ENCODE measurements at places on chromosomes 1 and 21.

GRCh38 chr1:61612602-61613001 is 112.3 kb downstream of the TM2D1 start:
- no peak for DNase-seq

- DNase-seq, result no peak
Observed at GRCh38 chr1:10724052-10724494, 72.4 kb downstream of the CASZ1 start.

DNA sequence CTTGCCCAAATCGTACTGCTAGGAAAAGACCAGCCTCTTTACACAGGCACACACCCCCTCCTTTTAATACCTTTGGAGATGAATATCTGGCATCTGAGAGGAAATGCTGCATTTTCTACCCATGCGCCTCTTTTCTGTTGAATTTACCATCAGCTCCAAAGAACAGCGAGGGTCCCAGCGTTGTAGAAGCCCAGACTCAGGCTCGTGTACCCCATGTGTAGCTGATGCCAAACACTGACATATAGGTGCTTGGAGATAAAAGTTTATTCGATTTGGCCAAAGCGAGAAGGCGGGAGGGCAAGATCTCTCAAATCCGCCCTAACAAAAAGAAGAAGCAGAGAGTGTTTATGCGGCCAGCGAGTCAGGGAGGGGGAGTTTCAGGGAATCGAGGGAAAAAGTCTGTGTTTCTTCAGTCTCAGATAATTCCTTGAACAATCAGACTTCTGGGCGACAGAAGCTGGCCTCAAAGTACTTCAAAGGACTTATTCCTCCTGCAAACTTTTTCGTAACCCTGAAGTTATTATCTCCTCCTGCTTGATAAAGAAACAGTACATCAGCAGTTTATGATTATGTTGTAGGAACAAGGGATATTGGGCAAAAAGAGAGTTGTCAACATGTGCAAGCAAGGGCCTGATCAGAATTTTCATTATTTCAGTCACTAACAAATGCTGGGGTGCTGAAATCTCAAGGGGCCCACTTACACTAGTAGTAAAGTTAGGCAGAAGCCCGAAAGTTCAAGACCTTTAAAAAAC is 642 bp upstream of the CREG1 start:
- DNase-seq, result no peak

GRCh38 chr1:21514245-21514644 is 5.0 kb downstream of the ALPL start:
- DNase-seq, result no peak

DNA sequence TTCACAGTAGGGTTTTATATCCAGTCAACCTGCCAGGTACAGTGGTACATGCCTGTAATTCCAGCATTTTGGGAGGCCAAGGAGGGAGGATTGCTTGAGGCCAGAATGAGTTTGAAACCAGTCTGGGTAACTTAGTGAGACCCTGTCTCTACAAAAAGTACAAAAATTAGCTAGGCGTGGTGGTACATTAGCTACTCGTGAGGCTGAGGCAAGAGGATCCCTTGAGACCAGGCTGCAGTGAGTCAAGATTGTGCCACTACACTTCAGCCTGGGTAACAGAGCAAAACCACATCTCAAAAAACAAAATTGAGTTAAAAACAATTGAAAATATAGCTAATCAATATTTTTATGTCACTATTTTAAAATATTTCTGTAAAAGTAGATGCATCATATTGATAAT is 33.2 kb downstream of the DDI2 start:
- DNase-seq, result no peak

GRCh38 chr1:173341307-173341706 is 134.2 kb upstream of the TNFSF4 start:
- no peak for DNase-seq

- DNase-seq, result no peak
Observed at GRCh38 chr1:1802871-1803270, 24.6 kb upstream of the NADK start.

DNA sequence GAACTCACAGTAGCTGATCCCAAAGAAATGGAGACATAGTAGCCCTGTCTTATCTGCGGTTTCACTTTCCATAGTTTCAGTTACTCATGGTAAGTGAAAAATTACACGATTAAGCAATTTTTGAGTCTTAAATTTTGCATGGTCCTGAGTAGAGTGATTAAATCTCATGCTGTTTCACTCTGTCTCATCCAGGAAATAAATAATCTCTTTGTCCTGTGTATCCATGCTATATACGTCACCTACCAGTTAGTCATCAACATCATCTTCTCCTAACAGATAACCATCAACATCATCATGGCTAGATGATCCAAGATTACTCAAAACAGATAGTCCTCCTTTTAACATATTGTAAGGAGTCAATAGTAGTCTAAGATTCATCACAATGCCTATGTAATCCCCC is 1589.3 kb downstream of the BRINP3 start:
- DNase-seq, result no peak

- DNase-seq, result peak; percentile 18
Observed at GRCh38 chr1:107434361-107434693, 293.5 kb downstream of the NTNG1 start.

- no peak for DNase-seq
Observed at GRCh38 chr1:153233448-153233847, 16.1 kb downstream of the PRR9 start.

DNA sequence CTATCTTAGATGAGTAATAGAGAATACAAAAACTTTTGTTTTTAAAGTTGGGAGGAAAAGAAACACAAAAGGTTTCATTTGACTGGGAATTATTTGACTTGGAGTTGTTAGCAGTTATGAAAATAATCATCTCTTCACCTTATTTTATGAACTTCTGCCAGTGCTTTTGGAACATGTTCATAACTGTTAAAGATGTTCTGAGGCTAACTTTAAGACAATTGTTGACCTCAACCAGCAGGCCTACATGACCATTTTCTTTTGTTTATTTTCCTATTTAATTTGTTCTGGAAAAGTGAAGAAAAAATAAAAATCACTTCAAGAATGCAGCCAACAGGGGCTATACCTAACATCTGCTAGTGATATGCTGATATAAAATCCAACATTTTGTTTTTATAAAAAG is 37.4 kb downstream of the JAM2 start:
- DNase-seq, result no peak

DNA sequence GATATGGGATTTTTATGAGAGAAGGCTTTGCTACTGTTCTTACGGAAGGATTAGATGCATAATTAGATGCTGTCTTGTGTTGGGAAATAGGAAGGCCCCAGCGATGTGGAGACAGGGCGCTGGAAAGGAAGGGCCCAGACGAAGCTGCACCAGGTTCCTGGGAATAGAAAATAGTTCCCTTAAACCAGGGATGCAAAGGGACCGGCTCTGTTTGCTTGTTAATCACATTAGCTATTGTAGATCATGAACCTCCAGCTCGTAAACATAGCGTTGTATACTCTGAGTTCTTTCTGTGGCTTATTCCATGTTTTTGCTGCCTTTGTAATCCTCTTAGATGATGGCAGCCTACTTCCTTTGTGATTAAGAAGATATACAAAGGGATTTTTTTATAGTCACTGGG is 79.8 kb upstream of the COX20 start:
- DNase-seq, result no peak

DNA sequence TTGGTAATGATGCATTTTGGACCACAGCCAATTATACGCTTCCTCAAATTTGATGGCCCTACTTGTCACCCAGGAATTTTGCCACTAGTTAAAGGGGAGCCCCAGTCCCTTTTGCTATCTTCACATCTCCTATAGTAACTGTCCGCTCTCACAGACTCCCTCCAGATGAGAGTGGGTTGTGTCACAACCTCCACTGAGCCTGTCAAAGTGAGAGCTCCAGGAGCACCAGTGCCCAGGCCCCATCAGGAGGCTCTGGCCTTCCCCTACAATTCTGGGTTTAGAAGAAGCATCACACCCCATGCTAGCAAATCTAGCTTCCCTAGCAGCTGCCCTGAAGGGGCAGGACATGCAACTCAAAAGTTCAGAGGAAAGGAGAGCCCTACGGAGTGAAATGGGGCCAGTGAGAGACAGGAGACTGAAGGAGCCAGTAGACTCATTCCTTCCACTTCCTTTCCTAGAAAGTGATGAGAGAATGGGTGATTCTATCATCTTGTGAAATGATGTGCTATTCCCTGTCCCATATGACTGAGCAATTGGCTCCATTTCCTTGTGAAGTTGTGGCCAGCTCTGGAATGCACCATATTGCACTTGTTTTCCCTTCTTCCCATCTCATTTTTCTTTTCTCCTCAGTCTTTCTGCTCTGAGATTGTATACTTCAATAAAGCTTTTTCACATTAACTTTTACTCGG is 541.3 kb downstream of the DPYD start:
- DNase-seq, result no peak

- no peak for DNase-seq
Observed at GRCh38 chr1:194067772-194068171, 881.4 kb upstream of the B3GALT2 start.

DNA sequence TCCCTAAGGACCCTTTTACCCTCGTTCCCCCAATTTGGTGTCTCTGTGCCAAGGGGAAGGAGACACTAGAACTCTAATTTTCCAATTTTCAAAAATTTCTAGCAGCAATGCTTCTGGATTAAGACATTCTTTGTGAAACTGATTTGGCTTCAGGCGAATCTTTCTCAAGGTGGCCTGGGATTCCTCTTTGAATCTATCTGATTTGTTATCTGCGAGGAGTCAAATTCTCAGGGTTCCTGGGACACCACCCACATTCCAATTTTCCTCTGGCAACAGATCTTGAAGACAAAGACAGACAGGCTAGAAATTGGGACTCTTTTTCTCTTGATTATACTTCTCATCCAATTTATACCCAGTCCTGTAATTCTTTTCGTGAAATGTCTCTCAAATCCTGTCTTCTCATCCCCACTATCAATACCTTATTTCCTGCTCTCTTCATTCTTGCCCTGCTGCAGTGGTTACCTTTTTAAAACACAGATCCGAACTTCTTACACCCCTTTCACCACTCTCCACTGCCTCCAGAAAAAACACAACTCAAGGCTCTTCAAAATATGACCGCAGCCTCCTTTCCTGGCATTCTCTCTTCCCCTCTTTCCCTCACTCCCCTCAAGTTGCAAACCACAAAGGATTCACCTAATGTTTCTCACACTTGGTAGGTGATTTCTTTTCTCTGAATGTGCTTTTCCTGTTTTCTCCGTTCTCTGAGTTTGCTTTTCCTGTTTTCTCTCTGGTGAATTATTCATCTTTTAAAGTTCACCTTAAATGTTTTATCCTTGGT is 2.7 kb upstream of the MPZL1 start:
- no peak for DNase-seq

GRCh38 chr1:209728466-209728865 is 23.8 kb downstream of the HSD11B1 start:
- DNase-seq, result no peak

- no peak for DNase-seq
Observed at GRCh38 chr21:42317826-42318746, 2.9 kb upstream of the TFF3 start.

- DNase-seq, result no peak
Observed at GRCh38 chr1:18535391-18536210, 54.9 kb downstream of the KLHDC7A start.

GRCh38 chr1:226781937-226782609 is 43.0 kb upstream of the ITPKB start:
- DNase-seq, result no peak

GRCh38 chr1:51000160-51000559 is 30.1 kb downstream of the CDKN2C start:
- DNase-seq, result no peak

GRCh38 chr1:201374364-201374763 is 3.1 kb downstream of the TNNT2 start:
- no peak for DNase-seq

DNA sequence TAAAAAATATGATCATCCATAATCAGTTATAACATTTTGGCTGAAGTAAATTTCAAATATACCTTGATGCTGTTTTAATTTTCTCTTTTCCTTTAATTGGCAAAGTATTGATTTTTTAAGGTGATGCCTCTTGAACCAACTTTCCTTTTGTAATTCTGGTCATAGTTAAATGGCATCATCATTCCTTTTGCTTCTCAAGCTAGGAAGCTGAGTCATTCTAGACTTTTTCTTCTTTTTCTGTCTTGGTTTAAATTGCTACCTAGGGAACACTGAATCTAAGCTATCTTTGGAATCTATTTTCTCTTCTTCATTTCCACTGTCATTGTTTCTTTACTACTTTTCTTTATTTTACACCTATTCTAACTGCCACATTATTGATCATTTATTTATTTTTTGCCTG is 162.7 kb downstream of the HMCN1 start:
- DNase-seq, result no peak

GRCh38 chr1:94316836-94317789 is 79.7 kb upstream of the ARHGAP29 start:
- no peak for DNase-seq

- DNase-seq, result no peak
Observed at GRCh38 chr1:7501084-7501491, 270.0 kb upstream of the VAMP3 start.

DNA sequence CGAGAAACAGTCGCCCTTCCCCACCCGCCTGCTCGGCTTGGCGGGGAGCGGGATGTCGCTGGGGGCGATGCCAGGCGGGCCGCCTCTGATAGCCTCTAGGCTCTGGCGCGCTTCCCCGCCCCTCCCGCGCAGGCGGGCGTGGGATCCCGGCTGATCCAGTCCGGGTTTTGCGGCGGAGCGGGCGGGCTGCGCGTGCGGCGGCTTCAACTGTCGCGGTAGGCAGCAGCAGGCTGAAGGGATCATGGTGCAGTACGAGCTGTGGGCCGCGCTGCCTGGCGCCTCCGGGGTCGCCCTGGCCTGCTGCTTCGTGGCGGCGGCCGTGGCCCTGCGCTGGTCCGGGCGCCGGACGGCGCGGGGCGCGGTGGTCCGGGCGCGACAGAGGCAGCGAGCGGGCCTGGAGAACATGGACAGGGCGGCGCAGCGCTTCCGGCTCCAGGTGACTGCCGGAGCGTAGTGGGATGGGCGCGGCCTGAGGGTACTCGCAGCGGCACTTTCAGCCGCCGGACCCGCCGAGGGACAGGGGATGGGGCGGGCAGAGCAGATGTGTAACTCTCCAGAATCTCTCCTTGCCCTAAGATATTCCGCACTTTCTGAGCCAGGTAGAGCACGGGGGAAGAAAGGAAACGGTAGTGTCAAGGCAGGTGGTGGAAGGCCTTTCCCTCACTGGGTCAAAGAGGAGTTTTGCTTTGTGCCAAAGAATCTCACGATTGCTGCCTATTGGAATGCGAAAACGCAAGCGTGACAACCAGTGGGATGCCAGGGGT is at the start of gene FAAH:
Gene FAAH (plus strand): TSS at position 210 of the 764 bp plus-strand sequence. CDS start 32 bp downstream, at position 242.
- DNase-seq, result peak; percentile 54

DNA sequence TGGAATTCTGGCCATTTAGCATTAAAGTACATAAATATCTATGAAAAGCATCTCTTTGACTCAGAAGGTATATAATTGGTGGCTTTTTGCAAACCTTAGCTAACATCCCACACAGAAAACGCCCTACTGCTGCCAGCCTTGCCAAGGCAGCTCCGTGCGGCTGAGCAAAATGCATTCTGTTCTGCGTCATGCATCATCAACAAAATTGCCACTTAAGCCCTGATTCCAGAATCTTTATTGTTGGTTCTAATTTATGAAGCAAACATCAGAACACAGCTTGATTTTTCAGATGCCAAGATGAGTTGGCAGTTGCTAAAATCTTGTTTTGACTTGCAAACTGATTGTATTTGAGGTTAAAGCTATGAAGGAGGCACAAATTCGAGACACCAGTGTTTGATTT is 314.9 kb upstream of the DEPDC1 start:
- no peak for DNase-seq

- DNase-seq, result no peak
Observed at GRCh38 chr1:154886281-154887015, 16.4 kb upstream of the KCNN3 start.

Measured in NCI-H1930 (cell line).